8988T (cell line): ENCODE measurements at places on chromosomes 4 and X.

- no peak for DNase-seq
Measured at GRCh38 chrX:16664626-16665025, 14.7 kb downstream of the S100G start.

DNA sequence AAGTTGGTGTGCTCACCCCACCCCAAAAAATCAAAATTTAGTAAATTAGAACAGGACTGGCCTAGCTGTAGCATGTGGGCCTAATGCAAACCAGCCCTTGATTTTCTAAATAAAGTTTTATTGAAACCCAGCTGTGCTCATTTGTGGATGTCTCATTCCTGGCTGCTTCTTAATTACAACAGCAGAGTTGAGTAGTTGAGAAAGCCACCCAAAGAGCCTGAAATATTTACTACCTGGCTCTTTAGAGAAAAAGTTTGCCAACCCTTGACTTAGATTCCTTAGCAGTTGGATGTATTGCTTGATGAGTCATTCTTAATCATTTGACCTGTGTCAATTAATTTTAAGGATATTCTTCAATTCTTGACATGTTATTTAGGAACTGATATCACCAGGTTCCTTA, 168.3 kb upstream of the PUDP start:
- no peak for DNase-seq

DNA sequence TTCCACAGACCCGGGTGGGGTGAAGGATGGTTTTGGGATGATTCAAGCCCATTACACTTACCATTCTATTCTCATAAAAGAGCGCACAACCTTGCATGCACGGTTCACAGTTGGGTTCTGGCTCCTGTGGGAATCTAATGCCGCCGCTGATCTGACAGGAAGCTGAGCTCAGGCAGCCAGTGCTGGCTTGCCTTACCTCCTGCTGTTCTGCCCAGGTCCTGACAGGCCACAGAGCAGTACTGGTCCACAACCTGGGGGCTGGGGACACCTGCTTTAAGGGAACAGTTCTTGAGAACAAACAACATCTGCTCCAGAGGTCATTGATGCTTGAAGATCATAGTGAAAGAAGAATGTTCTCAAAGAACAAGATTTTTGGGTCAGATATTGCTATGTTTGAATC, 8.0 kb upstream of the HS3ST1 start:
- no peak for DNase-seq

GRCh38 chr4:84578540-84579402, 4.2 kb upstream of the CDS1 start:
- no peak for DNase-seq

DNA sequence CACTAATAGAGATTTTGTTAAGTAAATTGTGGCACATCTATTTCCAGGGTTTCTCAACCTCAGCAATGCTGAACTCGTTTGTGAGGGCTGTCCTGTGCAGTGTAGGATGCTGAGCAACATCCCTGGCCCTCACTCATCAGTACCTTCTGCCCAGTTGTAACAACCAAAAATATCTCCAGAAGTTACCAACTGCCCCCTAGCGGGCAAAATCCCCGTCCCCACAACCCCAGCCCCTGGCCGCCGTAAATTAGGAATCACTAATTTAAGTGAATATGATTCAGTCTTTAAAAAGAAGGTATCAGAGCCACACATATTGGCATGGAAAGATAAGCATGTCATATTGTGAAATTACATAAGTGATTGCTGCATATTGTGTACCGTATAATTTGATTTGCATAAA, 123.4 kb downstream of the ASB9 start:
- DNase-seq, result no peak
